CD4-positive, CD25-positive, alpha-beta regulatory T cell (primary cell): ENCODE measurements at places on chromosomes 6 and 20. TPM values are rescaled to one million over a fixed set of nuclear protein-coding genes. Genes with fewer than 3 reads are reported as not detected.

CST1 gene
- total RNA-seq: not detected

PTPRK gene
- 1.0 TPM for total RNA-seq

TMEM217 gene
- 1.4 TPM for total RNA-seq

SLC52A3 gene
- not detected for total RNA-seq

AHI1 gene
- 12.9 TPM for total RNA-seq

ALDH8A1 gene
- total RNA-seq: 4.4 TPM

CDH4 gene
- 0.69 TPM for total RNA-seq

MRPS18B gene
- total RNA-seq: 19.0 TPM

GRCh38 chr6:134515986-134516385, 198.1 kb upstream of the SGK1 start:
- DNase-seq: no peak

- no peak for DNase-seq
Measured at GRCh38 chr6:139277161-139277560, 14.6 kb downstream of the TXLNB start.

- peak; percentile 62 for DNase-seq
Measured at GRCh38 chr6:25366903-25367545, 87.8 kb downstream of the CARMIL1 start.

- DNase-seq: no peak
Measured at GRCh38 chr6:145139895-145140294, 595.4 kb downstream of the EPM2A start.

DNA sequence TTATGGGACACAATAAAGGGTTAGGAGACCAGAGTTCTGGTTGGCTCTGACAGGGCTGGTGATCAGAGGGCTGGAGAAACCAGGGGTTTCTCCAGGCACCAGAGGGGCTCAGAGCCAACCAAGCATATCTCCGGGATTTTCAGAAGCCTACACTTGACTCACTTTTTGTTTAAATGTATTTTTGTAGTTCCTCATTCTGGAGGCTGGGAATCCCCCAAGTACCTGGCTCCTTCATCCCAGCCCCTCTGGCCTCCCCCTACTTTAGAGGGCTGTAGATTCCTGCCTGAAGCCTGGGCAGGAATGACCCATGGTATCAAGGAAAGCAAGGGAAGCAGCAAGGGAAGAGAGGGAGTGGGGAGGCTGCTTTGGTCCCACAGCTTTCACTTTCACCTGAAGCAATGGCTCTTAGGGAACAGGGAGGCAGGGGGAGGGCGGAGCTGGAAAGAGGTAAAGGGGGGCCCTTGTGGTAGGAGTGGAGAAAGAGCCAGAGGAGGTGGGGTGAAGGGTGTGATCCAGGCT, 973 bp downstream of the CD40 start:
- no peak for DNase-seq

- DNase-seq: no peak
Measured at GRCh38 chr20:61523145-61523544, 271.1 kb downstream of the CDH4 start.

DNA sequence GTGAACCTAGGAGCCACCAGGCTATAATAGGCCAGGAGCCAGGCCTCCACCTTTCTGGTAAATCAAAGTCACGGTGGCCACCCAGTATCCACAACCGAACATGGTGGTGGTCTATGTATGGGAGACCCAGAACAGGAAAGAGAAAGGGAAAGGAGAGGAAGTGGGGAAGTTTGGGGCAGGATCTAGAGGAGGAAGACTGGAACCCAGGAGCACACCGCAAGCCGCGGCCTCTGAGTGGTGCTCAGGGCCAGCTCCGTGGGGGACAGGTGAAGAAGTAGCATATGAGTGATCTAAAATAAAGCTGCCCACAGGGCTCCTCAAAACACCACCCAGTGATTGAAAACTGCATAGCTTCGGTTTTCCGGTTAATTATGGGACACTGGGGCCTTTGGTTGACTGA, 214.8 kb downstream of the ZDHHC14 start:
- no peak for DNase-seq

- DNase-seq: no peak
Measured at GRCh38 chr6:23087471-23087870, 518.1 kb downstream of the HDGFL1 start.

- no peak for DNase-seq
Measured at GRCh38 chr20:25032478-25033264, 25.3 kb downstream of the ACSS1 start.

DNA sequence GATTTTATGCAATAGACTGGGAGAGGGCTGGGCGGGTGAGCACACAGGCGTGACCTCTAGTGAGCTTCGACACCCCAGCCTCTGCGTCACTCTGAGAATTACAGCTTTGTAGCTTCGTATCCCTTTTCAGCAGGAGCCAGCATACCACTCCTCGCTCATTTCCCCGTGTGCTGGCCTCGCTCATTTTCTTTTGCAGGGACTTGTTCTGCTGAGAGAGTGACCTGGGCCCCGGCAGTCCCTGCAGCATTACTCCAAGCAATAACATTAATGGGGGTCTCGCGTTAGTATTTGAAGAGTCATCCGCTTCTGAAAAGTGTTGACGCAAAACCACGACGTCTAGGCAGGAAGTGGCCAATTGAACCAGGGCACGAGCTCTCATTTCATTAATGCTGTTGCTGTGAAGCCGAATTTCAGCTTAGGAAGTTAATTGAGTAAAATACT, 193.7 kb downstream of the QKI start:
- no peak for DNase-seq

GRCh38 chr6:163776196-163776905, 361.8 kb downstream of the QKI start:
- no peak for DNase-seq

- no peak for DNase-seq
Measured at GRCh38 chr20:52830598-52830997, 141.6 kb upstream of the TSHZ2 start.

GRCh38 chr6:22878324-22878701, 308.9 kb downstream of the HDGFL1 start:
- no peak for DNase-seq

DNA sequence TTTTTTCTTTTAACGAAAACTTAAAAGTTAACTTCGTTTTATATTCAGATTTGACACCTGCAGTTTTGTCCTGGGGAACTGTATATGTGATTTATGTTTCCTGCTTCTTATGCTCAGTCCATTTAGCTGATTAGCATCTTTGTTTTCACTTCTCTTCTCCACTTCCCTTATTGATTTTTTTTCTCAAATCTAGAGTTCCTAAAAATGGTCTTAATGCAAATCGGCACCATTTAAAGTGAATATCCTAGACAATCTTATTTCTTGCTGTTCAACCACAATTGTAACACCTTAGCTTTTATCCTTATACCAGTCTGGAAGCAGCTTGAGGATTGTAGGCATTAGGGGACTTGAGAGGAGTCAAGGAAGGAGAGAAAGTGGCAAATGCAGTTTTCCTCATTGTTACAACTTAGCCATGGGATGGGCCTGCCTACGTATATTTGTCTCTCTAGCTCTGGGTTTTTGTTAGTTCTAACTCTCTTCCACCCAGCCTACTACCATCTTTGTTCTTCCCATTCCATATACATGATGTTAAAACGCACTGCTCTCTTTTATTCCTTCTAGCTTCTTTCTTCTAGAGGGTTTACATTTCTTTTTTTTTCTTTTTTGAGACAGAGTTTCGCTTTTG, 8.5 kb downstream of the QRSL1 start:
- DNase-seq: no peak

DNA sequence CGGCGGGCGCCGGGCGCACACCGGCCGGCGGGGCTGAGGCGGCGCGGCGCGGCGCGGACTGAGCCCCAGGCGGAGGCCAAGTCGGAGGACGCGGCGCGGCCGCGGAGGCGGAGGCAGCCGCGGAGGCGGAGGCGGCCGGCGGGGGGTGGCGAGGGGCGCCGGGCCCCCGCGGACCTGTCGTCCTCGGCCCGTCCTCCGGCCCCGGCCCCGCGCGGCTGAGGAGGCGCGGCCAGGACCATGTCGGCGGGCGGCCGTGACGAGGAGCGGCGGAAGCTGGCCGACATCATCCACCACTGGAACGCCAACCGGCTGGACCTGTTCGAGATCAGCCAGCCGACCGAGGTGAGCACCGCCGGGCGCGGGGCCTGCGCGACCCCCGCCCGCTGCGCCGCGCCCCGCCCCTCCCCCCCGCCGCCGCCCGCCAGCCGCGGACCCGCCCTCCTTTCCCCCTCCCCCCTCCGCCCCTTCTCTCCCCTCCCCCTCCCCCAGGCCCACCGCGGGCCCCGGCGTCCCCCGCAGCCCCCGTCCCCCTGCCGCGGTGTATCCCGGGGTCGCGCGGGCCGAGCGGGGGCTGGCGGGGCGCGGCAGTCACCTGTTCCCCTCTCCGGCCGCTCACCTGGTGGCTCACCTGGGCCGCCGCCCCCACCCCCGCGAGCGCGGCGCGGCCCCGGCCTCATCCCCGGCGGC, at the start of gene AFDN:
Gene AFDN, plus strand, starts transcription at position 16 of the 687 bp plus-strand sequence. Its CDS starts 222 bp downstream, at position 238.
- DNase-seq: no peak
